Aortic smooth muscle cell (primary cell): ENCODE measurements at places on chromosomes 16 and 17. TPM values are rescaled to one million over a fixed set of nuclear protein-coding genes. Genes with fewer than 3 reads are reported as not detected.

BCL6B gene
- total RNA-seq: 3.4 and 7.3 TPM in 2 replicates

TOM1L2 gene
- total RNA-seq: 33.2 and 40.4 TPM in 2 replicates

HOXB5 gene
- total RNA-seq: not detected in 2 replicates

STX1B gene
- total RNA-seq: 0.25 and 0.40 TPM in 2 replicates

PLCG2 gene
- 0.12 and 0.40 TPM in 2 replicates for total RNA-seq

ST6GALNAC1 gene
- total RNA-seq: not detected in 2 replicates

KRT27 gene
- total RNA-seq: not detected in 2 replicates
